Bone marrow (tissue), 2 donors: ENCODE measurements at places on chromosomes 5 and 9.

DNA sequence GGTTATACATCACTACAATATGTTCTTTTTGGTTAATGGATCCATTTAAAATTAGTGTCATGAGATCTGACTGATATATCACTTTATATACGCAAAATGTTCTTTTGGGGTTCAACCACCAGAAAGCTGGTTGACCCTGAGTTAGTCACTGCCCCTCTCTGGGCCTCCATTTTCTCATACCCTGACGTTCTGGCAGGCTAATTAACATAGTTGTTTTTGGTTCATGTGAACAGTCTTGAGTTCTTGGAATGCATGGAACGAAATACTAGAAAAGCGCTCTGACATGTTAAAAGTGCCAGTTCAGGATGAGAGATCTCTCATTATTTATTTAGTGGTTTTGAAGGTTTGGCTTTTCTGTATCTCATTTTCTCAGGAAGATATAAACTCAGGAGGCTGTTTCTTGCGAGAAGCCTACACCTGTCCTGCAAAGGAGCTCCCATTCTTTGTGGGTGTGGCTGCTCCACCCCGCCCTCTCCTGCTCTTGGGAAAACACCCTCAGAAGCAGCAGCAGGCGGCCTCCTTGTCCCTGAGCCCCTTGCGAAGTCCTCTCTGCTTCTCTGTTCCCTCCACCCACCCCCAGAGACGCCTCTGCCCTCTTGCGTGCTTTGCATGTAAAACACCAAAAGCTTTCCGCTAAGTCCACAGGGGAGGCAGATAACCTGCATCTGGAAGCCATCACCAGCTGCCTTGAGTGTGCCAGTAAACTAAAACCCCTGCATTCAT lies 302.4 kb upstream of the PANK3 start:
- no peak for DNase-seq

- DNase-seq = no peak
Observed at GRCh38 chr5:98774192-98775033, 950 bp downstream of the RGMB start.

GRCh38 chr5:158244882-158245281 lies 385.9 kb upstream of the CLINT1 start:
- DNase-seq = no peak

GRCh38 chr5:81181576-81182316 lies 51.4 kb upstream of the CKMT2 start:
- DNase-seq = no peak

DNA sequence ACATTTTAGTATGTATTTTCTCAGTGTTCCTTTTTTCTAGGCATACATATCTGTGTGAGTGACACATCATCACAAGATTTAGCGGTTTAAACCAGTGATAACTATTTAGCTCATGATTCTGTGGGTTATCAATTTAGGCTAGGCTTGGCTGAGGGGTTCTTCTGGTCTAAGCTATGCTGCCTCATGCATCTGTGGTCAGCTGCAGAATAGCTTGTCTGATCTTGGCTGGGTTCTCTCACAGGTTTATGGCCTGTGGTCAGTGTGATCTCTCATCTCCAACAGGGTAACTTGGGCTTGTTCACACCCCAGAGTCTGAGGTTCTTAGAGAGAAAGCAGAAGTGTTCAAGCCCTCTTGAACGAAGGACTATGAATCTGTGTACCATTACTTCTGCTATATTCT lies 363.3 kb downstream of the KDM4C start:
- no peak for DNase-seq
